Endothelial cell (in vitro differentiated cells): ENCODE measurements at places on chromosomes 12 and 14.

DNA sequence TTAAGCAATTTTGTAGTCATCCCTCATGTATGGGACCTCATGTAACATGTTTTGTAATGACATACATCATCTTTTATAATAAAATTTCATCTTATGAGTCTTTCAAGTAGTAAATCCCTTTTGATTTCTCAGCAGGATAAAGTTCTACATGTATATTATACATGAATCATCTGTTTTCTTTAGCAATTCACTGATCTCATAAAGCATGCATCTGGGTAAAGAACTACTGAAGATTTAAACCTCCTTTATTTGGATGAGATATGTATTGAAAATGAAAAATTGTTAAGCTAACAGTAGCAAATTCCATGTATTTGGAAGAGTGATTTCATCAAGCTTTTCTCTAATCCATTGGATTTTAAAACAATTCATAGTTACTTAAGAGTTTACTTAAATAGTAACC lies 126.9 kb downstream of the KITLG start:
- no peak for DNase-seq

DNA sequence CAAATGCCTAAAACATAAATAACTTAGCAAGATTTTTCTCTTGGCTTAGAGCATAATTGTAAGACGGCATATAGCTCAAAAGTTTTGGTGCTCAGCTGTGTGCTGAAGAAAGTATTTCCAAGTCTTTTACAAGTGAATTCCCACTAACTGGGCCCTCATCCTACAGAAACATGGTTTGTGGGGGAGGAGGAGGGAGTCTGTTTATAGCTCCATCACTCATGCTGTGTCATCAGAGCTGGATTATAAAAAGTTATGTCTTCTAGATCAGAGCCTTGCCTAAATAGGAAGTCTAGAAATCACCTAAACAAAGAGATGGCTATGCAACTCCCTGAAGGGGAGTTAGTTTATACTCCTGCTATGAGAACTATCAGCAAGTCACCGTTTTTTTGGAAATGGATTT lies 65.9 kb upstream of the OTOGL start:
- no peak for DNase-seq

DNA sequence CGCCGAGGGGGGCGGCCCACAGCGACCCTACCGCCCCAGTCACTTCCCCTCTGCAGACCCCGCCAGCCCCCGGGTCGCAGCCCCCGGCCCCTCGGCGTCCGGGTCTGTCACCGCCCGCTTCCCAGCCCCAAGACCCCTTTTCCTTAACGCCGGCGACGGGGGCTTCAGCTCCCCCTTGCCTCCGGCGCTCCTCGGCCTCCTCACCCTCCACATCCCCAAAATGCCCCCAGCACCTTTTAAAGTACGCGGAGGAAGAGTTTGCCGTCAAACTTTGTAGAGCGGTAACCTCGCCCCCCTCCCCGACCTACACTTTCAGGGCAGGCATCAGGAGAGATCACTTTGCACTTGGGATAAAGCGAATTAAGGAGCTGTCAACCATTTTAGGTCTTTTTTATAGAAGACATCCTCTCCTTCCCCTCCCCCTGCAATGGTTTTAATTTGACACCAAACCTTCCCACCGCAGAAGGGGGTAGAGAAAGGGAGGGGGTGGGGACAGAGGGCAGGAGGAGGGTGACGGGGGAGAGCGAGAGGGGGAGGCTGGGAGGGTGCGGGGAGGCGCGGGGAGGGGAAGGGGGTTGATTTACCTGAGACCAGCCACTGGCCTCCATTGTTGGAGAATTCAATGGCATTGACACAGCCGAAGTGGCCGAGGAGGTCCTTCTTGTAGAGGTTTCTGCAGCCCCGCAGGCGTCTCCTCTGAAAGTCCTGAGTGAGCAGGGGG lies 578 bp downstream of the DCAF5 start:
- peak; percentile 35 for DNase-seq

DNA sequence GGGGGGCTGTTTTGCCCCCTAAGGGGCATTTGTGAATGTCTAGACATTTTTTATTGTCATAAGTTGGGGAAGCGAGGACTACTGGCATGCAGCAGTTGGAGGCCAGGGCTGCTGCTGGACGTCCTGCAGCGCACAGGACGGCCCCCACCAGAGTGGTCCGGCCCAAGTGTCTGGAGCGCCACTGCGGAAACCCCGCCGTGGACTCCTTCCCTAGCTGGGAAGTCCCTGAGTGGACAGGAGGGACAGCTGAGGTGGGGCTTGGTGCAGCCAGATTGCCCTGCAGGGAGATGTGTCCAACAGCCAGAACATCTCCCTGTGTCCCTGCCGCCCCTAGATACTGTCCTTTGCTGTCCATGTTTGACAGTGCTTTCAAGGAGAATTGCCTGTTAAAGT lies 5.5 kb downstream of the CKB start:
- no peak for DNase-seq

DNA sequence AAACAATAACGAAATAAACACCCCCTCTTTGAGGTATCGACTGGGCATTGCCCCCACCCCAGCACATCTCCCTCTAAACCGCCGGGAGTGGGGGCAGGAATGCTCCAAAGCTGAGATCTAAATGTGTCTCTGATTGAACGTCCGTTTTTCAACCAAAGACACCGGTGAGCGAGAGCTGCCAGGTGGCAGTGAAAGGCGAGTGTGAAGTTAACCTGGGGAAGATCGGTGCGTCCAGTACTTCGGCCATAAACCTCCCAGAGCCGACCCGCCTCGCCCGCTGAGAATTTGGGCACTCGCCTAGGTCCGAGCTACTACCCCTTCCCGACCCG lies 625 bp downstream of the ANGEL1 start:
- peak; percentile 9 for DNase-seq

GRCh38 chr14:65263177-65263788 lies 149.2 kb upstream of the FUT8 start:
- DNase-seq: no peak

DNA sequence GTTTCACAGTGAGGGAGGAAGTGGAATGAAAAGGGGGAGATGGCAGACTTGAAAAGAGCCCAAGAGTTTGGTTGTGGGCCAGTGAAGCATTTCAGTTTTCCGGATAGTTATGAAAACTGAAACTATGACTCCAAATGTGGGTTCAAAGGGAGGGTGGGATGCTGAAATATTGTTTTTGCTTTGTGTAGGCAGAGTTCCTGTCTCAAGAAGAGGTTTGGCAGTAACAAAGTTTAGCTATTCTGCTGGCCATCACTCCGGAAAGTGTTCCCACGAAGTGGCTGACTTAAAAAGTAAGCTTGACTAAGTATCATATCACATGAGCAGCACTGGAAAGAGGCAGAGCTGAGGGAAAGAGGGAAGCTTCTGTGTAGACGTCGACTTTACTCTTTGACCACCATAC lies 85.2 kb downstream of the CAND1 start:
- no peak for DNase-seq

DNA sequence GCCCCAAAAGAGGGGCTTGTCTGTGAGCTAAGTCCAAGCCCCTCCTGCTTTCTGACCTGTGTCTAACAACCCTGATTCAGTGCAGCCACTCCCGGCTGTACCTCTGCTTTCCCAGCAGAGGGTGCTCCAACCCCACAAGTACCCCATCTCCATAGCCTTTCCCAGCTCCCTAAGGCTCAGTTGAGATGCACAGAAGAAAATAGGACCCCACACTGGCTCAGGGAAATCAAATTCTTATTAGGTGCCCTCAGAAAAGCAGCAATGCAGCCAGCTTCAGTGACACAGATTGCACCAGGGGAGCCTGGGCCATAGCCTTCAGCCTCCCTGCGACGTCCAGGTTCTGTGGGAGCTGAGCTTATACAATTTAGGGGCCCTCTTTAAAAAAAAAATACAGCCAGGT lies 49.9 kb downstream of the LRRC74A start:
- DNase-seq: peak; percentile 74

- DNase-seq: peak; percentile 40
Observed at GRCh38 chr12:109393437-109394345, 46.0 kb downstream of the MYO1H start.

DNA sequence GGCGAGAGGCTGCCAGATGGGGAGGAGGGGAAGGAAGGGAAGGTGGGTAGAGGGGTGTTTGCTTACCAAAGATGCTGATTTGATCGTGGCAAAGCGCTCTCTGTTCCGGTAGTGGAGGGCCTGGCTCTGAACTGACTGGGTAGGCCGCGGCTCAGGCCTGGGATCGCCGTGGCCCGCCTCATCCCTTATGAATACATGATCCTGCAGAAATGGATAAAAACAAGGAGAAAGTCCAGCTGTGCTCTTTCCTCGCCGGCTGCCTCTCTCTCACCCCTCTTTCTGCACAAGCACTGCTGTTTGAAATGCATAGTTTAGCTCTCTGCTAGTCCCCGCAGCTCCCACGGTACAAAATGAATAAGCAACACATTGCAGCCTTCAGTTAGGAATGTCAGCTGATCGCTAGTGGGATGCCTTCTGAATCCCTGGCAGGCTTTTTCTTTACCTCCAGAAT lies 53.8 kb downstream of the PEBP1 start:
- peak; percentile 11 for DNase-seq

- peak; percentile 34 for DNase-seq
Observed at GRCh38 chr12:54749191-54749818, 101.1 kb upstream of the DCD start.

GRCh38 chr12:60539592-60539991 lies 943.8 kb downstream of the SLC16A7 start:
- DNase-seq: no peak

DNA sequence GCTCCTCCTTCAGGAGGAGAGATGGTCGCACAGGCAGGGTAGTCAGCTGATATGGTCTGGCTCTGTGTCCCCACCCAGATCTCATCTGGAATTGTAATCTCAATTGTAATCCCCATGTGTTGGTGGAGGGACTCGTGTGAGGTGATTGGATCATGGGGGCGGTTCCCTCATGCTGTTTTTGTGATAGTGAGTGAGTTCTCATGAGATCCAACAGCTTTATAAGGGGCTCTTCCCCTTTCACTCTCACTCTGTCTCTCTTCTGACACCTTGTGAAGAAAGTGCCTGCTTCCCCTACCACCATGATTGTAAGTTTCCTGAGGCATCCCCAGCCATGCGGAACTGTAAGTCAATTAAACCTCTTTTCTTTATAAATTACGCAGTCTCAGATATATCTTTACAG lies 218.9 kb upstream of the TMTC1 start:
- no peak for DNase-seq

DNA sequence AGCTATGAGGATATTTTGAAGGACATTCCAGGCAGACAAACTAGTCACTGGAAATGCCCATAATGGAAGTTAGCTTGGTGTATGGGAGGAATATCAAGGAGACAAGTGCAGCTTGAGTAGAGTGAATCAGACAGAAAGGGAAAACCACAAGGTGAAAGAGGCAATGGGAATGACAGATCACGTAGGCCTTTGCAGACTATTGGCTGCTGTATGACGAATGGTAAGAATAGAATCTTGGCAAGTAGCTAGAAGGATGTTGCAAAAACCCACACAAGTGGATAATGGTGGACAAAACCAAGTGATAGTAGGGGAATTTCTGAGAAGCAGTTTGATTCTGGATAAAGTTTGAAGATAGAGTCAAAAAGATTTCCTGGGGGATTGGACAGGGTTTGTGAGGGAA lies 196.9 kb upstream of the NOVA1 start:
- DNase-seq: no peak

DNA sequence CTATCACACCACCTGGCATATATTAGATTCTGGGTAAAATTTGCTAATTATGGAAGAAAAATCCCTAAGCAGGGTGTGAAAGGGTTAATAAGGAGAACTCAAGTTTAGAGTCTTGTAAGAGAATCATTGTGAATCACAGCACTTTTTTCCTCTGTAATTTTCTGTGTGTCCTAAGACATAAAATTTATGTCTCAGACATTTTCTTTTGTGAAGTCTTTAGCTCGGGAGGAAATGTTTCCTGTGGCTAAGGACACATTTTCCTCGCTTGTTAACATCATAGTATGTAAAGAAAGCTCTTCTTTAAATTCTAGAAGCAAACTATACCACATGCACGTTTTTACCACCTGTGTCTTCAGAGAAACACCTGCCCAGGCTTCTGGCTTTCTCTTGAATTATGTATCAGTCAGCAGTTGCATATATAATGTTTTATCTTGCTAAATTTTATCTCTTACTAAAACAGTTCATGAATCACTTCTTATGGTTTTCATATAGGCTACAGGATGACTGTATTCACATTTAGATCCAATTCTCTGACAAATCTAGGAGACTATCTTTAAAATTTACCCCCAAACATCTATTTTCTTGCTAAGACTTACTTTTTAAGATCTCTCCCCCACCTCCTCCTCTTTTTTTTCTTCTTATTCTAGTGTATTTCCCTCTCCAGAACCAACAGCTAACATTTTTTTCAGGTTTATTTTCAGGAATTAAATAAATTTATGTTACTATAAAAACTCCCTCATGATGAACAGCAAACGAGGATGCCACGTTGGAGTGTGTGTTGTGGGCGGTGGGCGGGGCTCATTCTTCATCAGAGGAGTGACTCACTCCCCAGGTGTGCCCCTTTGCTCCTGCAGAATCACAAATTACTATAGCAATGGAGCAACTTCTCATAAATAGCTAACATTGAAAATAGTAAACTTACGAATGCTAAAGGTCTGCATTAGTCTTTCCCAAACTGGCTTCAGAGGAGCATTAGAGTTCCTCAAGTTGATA lies 11.6 kb upstream of the CSRP2 start:
- DNase-seq: no peak

DNA sequence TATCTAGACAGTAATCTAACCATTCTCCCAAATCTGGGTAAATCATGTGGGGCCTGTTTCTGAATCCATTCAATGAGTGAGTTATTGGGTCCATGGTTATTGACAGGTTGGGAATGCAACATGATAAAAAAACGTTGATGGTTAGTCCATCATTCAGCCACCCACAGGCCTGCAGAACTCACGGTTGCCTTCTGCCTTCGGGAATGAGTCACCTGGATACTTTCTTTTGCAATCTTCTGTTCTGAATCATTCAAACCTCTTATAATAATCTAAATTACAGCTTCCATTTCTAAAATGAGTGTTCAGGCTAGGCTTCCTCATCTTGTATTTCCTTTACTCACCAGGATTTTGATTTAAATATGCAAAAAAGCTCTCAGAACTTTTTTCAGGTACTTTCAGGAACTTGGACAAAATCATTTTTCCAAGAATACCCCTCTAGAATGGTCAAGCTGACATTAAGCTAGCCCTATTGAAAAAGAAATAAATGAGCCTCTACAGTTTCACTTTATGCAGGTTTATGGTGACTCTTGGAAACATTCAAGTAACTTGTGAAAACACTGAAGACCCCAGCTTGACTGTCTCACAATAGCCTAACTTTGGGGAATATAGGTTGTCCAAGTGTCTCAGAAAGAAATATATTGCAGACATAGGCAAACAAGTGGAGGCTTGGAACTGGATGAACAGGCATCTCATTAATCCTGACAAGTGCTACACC lies 94.4 kb downstream of the KCNK10 start:
- DNase-seq: no peak

GRCh38 chr12:69338936-69339335 lies 9.2 kb upstream of the LYZ start:
- no peak for DNase-seq

- no peak for DNase-seq
Observed at GRCh38 chr12:132396657-132397056, 67.3 kb upstream of the GALNT9 start.

- no peak for DNase-seq
Observed at GRCh38 chr12:89701606-89702206, 6.9 kb downstream of the ATP2B1 start.
